ENCODE measurements at places on chromosomes 13 and 19.

DNA sequence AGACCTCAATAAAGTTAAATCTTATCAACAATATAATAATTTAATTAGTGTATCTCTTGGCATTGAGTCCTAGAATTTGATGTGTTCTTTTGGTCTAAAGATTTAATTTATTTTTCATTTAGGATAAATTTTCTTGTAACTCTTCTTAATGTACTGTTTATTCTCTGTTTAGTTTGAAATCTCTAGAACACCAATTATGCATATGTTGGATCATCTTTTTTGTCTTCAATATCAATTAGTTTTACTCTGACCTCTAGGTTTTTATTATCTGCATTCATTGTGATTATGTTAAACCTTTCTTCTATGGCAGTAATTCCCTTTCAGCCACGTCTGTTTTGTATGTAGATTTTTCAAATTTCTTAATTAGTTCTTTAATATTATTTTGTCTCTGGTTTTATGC lies 93.8 kb upstream of the ARHGEF7 start:
- DNase-seq: no peak

GRCh38 chr13:45269204-45269603 lies 68.4 kb upstream of the KCTD4 start:
- DNase-seq: no peak

- DNase-seq: no peak
Measured at GRCh38 chr13:96072392-96072791, 17.5 kb upstream of the HS6ST3 start.

DNA sequence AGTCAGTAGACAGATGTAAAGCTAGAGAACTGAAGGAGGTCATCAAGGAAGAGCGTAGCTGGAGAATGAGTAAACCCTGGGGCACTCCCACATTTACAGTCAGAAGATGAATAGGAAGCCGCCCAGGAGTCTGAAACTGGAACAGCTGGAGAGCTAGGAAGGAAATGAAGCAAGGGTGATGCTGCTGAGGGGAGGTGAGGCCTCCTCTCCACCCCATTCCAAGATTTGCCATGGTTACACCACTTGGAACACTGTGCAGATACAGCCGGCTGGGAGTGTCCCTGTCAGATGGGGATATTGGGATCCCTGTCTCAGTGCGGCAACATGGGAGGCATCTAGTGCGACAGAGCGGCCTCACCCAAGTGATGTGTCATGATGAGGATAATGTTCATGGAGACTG lies 51.8 kb upstream of the GPI start:
- no peak for DNase-seq

DNA sequence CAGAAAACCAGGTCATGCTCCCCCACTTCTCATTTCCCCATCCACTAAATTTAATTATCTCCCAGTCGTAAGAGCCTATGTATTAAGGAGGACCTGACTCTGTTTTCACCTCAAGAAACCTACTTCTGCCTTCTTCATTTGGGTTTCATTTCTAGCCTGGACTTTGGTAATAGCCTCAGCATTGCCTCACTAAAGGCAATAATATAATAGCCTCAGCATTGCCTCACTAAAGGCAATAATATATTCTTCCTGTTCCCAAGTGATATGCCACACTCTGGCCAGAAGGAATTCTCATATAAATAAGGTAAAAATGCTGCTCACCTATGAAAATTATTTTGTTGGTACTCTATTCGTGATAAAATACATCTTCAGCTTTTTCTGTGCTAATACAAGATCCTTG lies 993.9 kb downstream of the EFNB2 start:
- DNase-seq: no peak

DNA sequence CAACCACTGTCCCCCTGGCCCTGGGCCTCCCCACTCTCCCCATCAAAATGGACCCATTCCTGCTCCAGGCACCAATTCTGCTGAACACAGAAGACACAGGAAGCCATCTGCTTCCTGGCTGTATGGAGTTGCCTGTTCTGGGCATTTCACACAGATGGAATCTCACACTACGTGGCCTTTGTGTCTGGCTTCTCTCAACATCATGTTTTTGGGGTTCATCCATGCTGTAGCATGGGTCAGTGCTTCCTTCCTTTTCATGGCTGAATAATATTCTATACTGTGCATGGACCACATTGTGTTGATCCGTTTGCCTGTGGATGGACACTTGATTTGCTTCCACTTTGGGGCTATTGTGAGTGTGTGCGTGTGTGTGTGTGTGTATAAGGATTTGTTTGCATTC lies 15.0 kb upstream of the KLF2 start:
- DNase-seq: no peak

- DNase-seq: no peak
Measured at GRCh38 chr19:15776991-15777970, 10.2 kb upstream of the OR10H5 start.

DNA sequence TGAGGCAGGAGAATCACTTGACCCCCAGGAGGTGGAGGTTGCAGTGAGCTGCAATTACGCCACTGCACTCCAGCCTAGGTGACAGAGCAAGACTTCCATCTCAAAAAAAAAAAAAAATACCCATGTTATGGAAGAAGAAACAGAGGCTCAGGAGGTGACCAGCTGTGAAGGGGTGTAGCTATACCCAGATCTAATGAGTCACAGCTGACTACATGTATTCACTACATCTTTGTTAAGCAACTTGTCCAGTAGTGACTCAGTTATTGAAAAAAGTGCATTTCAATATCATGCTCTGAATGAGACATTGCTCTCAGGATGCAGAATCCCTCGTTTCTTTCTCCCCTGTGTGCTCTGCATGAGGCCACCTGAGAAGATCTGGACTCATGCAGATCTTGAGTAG lies 16.1 kb upstream of the SPART start:
- DNase-seq: no peak

DNA sequence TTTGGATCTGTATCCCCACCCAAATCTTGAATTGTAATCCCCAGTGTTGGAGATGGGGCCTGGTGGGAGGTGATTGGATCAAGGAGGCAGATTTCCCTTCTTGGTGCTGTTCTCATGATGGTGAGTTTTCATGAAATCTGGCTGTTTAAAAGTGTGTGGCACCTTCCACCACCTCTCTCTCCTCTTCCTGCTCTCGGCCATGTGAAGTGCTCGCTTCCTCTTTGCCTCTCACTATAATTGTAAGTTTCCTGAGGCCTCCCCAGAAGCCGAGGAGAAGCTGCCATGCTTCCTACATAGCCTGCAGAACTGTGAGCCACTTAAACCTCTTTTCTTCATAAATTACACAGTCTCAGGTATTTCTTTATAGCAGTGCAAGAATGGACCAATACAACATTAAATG lies 15.7 kb downstream of the COMMD6 start:
- no peak for DNase-seq

DNA sequence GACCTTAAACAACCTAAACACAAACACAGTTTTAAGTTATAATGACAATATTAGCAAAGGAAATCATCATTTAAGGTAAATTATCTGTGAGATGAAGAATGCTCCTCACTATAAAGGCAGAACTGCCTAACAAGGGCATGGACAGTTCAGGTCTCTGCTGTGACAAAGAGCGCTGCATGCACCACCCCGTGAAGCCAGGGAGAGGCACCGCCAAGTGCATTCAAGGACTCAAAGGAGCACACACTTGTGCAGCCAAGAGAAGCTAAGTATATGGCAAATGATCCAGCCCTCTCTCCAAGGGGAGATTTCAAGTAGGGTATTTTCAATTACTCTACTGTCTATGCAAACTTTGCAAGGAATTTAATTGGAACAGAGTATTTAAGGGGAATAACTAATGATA lies 126.0 kb downstream of the RAP2A start:
- no peak for DNase-seq

DNA sequence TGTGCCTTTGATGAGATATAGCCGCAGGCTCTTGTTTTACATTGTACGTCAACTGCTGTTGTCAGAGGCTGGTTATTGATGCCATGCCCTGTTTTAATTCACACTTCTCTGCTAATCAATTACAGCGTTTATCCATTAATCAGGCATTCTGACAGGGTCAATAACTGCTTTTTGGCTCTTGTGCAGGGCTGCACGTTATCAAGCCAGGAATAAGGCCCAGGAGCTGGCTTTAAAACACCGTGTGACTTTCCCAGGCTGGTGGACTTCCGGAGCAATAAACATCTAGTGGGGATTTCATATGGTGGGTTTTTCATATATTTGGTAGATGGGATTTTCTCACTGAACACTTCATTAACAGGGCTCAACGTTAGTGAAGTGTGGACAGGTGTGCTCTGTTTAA lies 221.7 kb downstream of the TM9SF2 start:
- no peak for DNase-seq

Data from right renal pelvis (tissue), 4 donors.